Large intestine (tissue), 12 donors: ENCODE measurements at places on chromosomes 11 and 22.

- no peak for DNase-seq
Observed at GRCh38 chr22:47299863-47300697, 537.6 kb downstream of the TBC1D22A start.

GRCh38 chr11:6319704-6320410 lies 444 bp downstream of the CAVIN3 start:
- DNase-seq = peak; percentile 74

- DNase-seq = no peak
Observed at GRCh38 chr11:58923300-58923788, 15.9 kb upstream of the GLYATL1 start.

DNA sequence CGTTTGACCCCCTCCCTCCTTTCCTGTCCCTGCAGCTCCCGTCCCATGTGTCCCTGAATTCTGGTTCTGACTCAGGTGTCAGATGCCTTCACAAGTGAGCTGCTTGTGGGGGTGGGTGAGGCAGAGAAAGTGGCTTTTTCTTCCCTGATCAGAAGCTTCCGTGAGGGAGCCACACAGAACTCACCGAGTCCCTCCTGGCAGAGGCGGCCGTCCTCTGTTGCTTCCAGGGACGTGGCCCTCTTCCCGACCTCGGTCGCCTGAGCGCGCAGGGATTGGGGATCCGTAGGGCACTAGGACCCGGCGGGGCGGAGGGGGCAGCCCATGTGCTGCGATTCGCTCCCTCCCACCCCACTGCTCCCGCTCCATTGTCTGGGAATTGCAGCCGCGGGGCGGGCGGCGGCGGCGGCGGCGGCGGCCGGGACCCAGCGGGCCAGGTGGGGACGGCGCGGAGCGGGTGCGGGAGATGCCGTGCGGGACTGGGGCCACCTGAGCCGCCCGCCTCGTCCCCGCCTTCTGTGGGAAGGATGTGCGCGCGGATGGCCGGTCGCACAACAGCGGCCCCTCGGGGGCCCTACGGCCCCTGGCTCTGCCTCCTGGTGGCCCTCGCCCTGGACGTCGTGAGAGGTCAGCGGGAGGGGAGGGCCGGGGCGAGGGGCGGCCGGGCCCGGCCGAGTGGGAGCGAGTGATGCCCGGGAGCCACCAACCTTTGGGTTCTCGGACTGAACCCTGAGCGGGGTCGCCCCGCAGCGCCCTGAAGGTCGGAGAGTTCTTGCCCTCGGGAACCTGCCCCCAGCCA lies at the start of gene TMEM132A:
Gene TMEM132A (plus strand): TSS at position 351 of the 796 bp plus-strand sequence. CDS start 174 bp downstream, at position 525.
- peak; percentile 80 for DNase-seq

- DNase-seq = no peak
Observed at GRCh38 chr11:396948-397548, 3.0 kb downstream of the PKP3 start.
